A673 (cell line): ENCODE measurements at places on chromosomes 6 and 20. TPM values are rescaled to one million over a fixed set of nuclear protein-coding genes. Genes with fewer than 3 reads are reported as not detected.
A peak's percentile ranks its signal among the peaks of the same experiment; 100 is the strongest.

HEBP2 gene
- 8.7 and 14.7 TPM in 2 replicates for total RNA-seq

COL20A1 gene
- not detected in 2 replicates for total RNA-seq

SPATA2 gene
- 9.2 and 9.7 TPM in 2 replicates for total RNA-seq

DNA sequence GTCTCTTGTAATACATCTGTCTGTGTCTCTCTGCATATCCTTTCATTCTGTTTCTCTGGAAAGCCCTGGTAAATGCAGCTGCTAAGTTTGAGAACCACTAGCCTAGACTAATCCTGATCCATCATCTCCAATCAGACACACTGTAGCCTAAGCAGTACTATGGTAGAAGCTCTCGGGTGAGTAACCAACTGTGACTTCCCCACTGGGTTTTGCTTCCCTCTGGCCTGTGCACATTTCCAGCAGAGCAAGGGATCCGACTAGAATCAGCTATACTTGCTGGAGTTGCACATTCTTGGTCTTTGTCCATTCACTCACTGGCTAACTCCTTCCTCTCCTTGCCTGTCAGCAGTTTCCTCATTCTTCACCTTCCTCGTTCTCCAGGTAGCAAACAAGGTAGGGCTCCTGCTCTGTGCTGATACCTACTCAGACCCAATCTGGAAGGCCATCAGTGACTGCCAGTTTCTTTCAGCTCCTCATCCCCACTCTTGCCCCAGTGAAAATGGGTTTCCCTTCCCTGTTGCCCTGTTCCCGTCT lies 184.2 kb downstream of the PLCB4 start:
- no peaks in the 10 kb centered on the region for H3K27me3 ChIP-seq
- no peaks in the 10 kb centered on the region for H3K36me3 ChIP-seq
- no peak for DNase-seq
- H3K4me3 ChIP-seq: no peak overlapping the region
- no peaks in the 10 kb centered on the region for H3K4me1 ChIP-seq
- H3K27ac ChIP-seq: no peak overlapping the region

DNA sequence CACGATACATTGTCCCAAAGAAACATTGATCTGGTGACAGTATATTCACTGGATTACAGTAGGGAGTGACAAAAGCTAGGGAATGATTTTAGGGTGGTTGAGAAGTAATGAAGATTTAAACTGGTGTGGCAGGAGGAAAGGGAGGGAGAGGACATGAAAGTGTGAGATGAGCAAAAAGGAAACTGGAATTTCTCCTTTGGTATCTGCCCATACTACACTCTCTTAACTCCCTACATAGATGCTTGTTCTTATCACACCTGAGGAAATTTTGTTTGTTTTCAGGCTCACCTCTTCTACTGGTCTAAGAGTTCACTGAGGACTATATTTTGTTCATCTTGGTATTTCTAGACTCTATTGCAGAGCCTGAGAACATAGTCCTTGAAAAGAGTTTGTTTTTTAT lies 44.9 kb upstream of the CEP162 start:
- H3K4me1 ChIP-seq: no peaks in the 10 kb centered on the region
- H3K27me3 ChIP-seq: peaks cover 22% of the 10 kb centered on the region
- no peak overlapping the region for H3K4me3 ChIP-seq
- no peak overlapping the region for H3K27ac ChIP-seq

DNA sequence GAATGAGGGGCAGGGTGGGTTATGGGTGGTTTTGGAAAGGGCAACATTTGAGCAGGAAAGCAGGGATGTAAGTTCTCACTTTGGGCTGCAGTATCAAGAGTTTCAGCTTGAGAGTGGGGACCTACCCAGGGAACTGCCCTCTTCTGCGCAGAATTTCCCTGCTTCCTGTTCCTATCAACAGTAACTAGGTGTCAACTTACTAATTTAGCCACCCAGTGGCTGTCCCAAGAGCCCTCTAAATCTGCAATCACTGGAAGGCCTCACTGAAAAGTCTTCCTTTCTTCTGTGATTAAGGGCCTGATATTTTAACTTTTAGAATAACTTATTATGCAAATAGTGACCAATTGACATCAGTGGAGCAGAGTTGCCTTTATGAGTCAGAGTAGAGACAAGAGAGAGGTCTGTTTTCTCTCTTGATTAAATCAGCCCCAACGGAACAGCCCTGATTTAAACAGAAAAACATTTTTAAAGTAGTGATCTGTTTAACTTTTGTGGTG lies 118.2 kb upstream of the RIPOR2 start:
- no peak overlapping the region for H3K4me3 ChIP-seq
- no peaks in the 10 kb centered on the region for H3K27me3 ChIP-seq
- peak; percentile 88 for DNase-seq
- peaks cover 48% of the 10 kb centered on the region for H3K4me1 ChIP-seq
- H3K36me3 ChIP-seq: no peaks in the 10 kb centered on the region

GRCh38 chr6:159540152-159540551 lies 152.9 kb downstream of the SOD2 start:
- DNase-seq: peak; percentile 30
- H3K27me3 ChIP-seq: peaks cover 8% of the 10 kb centered on the region
- H3K4me3 ChIP-seq: no peak overlapping the region
- no peak overlapping the region for H3K27ac ChIP-seq
- H3K36me3 ChIP-seq: no peaks in the 10 kb centered on the region

- H3K36me3 ChIP-seq: no peaks in the 10 kb centered on the region
- no peak for DNase-seq
- no peak overlapping the region for H3K27ac ChIP-seq
- H3K4me3 ChIP-seq: no peak overlapping the region
- no peaks in the 10 kb centered on the region for H3K27me3 ChIP-seq
Measured at GRCh38 chr6:108555399-108556052, 5.2 kb upstream of the FOXO3 start.

MUC21 gene
- not detected in 2 replicates for total RNA-seq

- no peak within 1 kb of the TSS for H3K27ac ChIP-seq
- no peaks in the 10 kb centered on the region for H3K36me3 ChIP-seq
- no peaks in the 10 kb centered on the region for H3K4me1 ChIP-seq
- H3K27me3 ChIP-seq: peaks cover 84% of the 10 kb centered on the region
Measured at GRCh38 chr20:43189554-43190331, at the start of gene PTPRT. TSS of gene PTPRT (minus strand) at chr20:43189906. CDS start at chr20:43189733, 173 bp downstream.

GRCh38 chr6:107847844-107848802 lies 24.0 kb upstream of the SCML4 start:
- no peak overlapping the region for H3K27ac ChIP-seq
- no peaks in the 10 kb centered on the region for H3K27me3 ChIP-seq
- peak overlapping the region; percentile 40 for H3K4me3 ChIP-seq

GGT7 gene
- 14.1 and 15.3 TPM in 2 replicates for total RNA-seq

NKAIN4 gene
- not detected in 2 replicates for total RNA-seq

GRCh38 chr20:58102261-58102660 lies 126.2 kb downstream of the ANKRD60 start:
- H3K4me3 ChIP-seq: no peak overlapping the region
- H3K27me3 ChIP-seq: peaks cover 14% of the 10 kb centered on the region
- DNase-seq: no peak
- H3K27ac ChIP-seq: no peak overlapping the region

DNA sequence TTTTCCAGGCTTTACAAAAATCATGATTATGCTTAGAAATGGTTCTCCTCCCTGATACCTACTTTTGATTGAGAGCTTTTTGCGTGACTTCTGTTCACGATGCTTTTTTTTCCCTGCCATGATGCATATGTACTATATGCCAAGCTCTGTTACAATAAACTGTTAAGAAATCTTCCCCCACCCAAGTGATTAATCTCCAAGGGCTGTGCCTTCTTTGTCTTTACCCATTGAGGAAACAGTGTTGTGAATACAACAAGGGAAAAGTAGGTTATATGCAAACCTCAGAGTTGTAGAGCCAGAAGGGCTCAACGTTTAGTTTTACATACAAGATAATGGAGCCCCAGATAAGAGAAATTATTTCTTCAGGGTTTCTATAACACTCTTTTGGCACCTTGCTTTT lies 34.1 kb upstream of the MYLK2 start:
- no peaks in the 10 kb centered on the region for H3K4me1 ChIP-seq
- no peak overlapping the region for H3K4me3 ChIP-seq
- no peak overlapping the region for H3K27ac ChIP-seq
- H3K36me3 ChIP-seq: peaks cover 96% of the 10 kb centered on the region

GRCh38 chr20:37393196-37393862 lies 47.4 kb downstream of the SRC start:
- no peak overlapping the region for H3K4me3 ChIP-seq
- peak overlapping the region; percentile 30 for H3K27ac ChIP-seq
- H3K27me3 ChIP-seq: no peaks in the 10 kb centered on the region
- DNase-seq: no peak

DNA sequence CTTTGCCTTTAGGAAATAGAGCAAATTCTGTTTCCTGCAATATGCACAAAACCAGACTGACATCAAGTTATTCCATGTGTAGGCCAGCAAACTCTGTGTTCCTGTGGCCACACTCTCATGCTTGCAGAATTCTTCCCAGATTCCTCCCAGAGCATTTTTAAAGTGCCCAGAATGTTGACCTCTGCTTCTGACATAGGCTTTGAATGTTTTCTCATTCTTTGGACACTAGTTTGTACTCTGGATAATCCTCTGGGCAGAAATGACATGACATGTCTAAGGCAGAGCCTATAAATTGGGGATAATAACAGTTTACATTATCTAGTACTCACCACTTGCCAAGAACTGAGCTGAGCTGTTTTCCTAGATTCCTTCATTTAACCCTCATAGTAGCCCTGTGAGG lies 9.2 kb upstream of the EFHC1 start:
- H3K36me3 ChIP-seq: no peaks in the 10 kb centered on the region
- no peak overlapping the region for H3K27ac ChIP-seq
- no peak overlapping the region for H3K4me3 ChIP-seq
- DNase-seq: no peak

DNA sequence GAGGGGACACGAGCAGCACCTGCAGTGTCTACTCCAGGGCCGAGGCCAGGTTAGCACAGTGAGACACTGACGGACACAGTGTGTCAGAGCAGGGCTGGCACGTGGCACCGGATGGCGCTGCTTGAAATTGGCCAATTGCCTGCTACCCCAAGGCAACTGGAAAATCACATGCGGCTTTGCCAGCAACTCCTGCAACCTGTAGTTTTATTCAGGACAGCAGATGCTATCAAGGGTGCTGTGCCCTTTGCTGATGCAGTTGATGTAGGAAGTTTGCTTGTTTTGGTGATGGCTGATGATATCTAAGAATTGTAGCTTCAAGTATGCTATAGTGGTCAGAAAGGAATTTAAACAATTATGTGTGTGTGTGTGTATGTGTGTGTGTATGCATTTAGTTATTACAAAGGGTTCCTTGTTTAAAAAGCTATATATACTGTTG lies 25.9 kb downstream of the RIN2 start:
- no peak overlapping the region for H3K4me3 ChIP-seq
- no peaks in the 10 kb centered on the region for H3K27me3 ChIP-seq
- no peak for DNase-seq
- H3K27ac ChIP-seq: no peak overlapping the region

DNA sequence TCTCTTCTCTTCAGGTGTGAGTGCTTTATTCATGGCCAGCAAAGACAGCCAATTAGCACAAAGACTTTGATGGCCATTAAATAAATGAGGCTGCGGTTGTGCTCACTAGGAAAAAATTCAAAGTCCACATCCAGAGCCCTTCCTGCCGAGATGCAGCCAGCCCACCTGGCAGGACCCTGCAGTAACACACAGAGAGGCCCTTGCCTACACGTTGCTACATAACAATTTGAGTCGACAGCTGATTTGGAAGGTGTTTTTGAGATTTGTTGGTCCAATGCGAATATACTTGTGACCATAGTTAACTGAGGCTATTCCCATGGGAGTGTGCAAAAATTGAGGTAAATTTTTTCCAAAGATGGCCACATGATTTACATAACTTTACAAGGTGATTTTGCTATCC lies 605.4 kb upstream of the HTR1E start:
- no peaks in the 10 kb centered on the region for H3K36me3 ChIP-seq
- no peak overlapping the region for H3K27ac ChIP-seq
- H3K4me3 ChIP-seq: no peak overlapping the region
- DNase-seq: no peak
- no peaks in the 10 kb centered on the region for H3K27me3 ChIP-seq
- no peaks in the 10 kb centered on the region for H3K4me1 ChIP-seq

PTCHD4 gene
- 0.17 TPM in 1 of 2 replicates, not detected in the other for total RNA-seq

GRCh38 chr6:116012471-116012949 lies 48.2 kb downstream of the FRK start:
- no peak overlapping the region for H3K4me3 ChIP-seq
- no peak overlapping the region for H3K27ac ChIP-seq
- no peak for DNase-seq
- H3K27me3 ChIP-seq: no peaks in the 10 kb centered on the region
- no peaks in the 10 kb centered on the region for H3K36me3 ChIP-seq

DNA sequence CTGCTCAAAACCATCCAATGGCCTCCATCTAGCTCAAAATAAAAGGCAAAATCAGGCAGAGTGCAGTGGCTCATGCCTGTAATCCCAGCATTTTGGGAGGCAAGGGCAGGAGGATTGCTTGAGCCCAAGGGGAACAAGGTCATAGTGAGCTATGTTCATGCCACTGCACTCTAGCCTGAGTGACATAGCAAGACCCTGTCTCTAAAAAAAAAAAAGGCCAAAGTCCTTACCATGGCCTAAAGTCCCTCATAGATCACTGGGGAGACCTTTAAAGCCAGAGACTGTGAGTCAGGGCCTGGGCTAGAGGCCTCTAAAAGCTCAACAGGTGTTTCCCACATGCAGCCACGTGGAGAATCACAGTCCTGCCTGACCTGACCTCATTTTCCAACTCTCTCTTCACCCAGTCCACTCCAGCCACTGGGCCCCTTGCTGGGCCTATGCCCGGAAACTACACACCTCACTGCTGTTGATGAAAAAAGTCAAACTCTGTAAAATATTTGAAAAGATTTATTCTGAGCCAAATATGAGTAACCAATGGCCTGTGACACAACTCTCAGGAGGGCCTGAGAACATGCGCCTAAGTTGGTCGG lies 28.2 kb upstream of the TAB2 start:
- no peak for DNase-seq
- H3K4me1 ChIP-seq: no peaks in the 10 kb centered on the region
- no peak overlapping the region for H3K4me3 ChIP-seq
- H3K36me3 ChIP-seq: no peaks in the 10 kb centered on the region

GRCh38 chr6:35731736-35732532 lies 4.9 kb upstream of the ARMC12 start:
- peak overlapping the region; percentile 90 for H3K4me3 ChIP-seq
- peak overlapping the region; percentile 81 for H3K27ac ChIP-seq
- H3K27me3 ChIP-seq: no peaks in the 10 kb centered on the region
- H3K36me3 ChIP-seq: no peaks in the 10 kb centered on the region
- peaks cover 29% of the 10 kb centered on the region for H3K4me1 ChIP-seq

DNA sequence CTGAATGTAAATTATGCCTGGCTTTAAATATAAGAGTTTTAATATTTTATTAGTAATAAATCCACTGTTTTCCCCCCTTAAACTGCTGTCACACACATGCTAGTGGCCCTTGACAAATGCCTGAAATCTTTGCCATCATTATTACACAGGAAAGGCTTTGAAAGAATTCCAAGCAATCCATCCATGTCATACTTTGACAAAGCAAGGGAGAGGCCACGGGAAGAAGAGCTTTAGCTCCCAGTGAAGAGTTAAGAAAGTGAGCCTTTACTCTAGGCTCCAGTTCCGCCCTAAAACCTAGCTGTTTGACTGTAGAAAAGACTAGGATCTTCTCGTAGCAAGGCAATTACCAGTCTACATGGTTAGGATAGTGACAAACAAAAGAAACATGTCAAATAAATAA lies 147.9 kb downstream of the GMDS start:
- H3K27me3 ChIP-seq: no peaks in the 10 kb centered on the region
- H3K4me1 ChIP-seq: peaks cover 6% of the 10 kb centered on the region
- H3K36me3 ChIP-seq: no peaks in the 10 kb centered on the region
- no peak overlapping the region for H3K27ac ChIP-seq
- DNase-seq: no peak

NKX2-2 gene
- 78.8 and 85.1 TPM in 2 replicates for total RNA-seq

- H3K27me3 ChIP-seq: peaks cover 66% of the 10 kb centered on the region
- H3K27ac ChIP-seq: no peak overlapping the region
- H3K4me3 ChIP-seq: no peak overlapping the region
- H3K4me1 ChIP-seq: no peaks in the 10 kb centered on the region
Measured at GRCh38 chr6:133707456-133707855, 181.5 kb upstream of the TCF21 start.
